ENCODE measurements at places on chromosomes 3 and 15.

DNA sequence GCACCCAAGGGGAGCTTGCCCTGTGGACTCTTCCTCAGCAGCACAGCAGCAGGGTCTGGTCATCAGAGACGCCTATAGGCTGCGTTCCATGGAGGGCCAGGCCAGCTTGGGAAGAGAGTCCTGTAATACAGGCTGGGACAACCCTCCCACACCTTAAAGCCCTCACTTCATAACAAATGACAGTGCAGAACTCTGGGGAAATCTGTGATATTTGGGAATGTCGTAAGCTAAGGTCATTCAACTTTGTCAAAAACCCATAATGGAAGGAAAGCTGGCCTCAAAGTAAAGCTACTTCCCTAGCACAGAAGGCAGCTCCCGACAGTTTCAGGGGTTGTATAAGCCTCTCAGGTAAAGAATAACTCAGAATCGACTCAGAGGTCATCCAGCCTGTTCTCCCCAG, 133.1 kb downstream of the MEGF11 start:
- DNase-seq, result no peak

- no peak for DNase-seq
These were observed 39.8 kb downstream of the GYG1 start for GRCh38 chr3:149031096-149031495.

- no peak for DNase-seq
These were observed 5.3 kb upstream of the SPESP1 start for GRCh38 chr15:68924866-68925560.

DNA sequence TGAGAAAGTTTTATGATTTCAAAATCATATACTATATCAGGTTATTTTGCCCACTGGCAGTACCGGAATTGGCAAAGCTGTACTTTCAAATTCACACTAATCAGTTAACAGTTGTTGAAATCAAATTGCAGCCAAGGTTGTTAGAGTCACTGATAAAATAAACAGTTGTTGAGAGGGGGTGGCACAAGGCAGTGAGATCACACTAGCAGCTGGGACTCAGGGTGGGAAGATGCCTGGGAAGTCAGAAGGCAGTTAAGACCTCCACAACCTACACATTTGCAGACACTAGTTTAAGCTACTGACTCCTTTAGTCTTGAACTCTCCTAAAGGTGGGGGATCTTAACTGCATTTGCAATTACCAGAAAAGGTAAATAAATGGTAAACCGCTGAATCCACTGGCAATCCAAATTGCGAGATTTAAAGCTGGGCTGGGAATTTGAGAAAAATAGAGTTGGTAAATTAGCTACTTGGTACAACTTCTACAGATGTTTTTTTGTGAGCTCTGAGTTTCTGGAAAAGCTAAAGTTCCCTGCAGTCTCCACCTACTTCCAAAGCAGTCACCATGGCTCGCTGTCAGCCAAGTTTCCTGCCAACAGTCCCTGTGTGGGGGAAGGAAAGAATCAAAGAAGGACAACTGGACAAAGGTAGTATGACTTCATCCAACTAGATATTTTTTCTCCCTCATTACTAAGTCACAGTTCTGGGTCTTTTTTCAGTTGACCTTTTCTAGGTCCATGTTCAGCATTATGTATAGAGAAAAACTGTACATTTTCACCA, 105.7 kb downstream of the ZNF385D start:
- DNase-seq, result no peak

DNA sequence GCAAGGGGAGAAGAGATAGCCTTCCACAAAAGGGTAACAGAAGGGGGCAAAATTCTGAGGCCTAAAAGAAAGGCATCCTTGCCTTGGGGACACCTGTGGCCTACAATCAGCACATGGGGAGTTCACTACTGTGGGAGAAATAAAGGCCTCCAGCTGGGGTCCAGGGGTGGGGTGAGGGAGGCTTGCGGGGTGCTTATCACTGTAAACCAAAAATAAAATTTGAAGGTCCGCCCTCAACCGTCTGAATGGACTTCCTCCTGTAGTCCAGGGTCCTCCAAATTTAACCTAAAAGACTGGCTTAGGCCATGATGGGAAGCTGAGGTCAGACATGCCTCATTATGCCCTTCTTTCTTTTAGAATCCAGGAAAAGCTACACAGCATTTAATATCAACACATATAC, 2.1 kb upstream of the POLR2M start:
- DNase-seq, result no peak

DNA sequence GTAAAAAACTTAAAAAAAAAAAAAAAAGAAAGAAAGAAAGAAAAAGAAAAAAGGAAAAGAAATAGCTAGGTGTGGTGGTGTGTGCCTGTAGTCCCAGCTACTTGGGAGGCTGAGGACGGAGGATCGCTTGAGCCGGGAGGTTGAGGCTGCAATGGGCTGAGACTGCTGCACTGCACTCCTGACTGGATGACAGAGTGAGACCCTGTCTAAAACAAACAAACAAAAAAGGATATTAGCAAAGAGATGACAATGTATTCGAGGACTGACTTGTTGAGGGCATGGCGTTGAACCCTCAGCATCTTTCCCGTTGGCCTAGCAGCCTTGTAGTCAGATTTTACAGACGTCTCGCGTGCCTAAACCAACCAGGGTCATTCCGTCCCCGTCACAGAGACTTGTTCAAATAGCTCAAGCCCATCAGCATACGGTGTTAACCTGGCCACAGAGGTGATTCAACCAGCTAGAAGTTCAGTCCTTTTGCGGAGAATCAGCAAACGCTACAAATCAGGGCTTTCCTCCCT, 528 bp upstream of the NIT2 start:
- peak; percentile 64 for DNase-seq

DNA sequence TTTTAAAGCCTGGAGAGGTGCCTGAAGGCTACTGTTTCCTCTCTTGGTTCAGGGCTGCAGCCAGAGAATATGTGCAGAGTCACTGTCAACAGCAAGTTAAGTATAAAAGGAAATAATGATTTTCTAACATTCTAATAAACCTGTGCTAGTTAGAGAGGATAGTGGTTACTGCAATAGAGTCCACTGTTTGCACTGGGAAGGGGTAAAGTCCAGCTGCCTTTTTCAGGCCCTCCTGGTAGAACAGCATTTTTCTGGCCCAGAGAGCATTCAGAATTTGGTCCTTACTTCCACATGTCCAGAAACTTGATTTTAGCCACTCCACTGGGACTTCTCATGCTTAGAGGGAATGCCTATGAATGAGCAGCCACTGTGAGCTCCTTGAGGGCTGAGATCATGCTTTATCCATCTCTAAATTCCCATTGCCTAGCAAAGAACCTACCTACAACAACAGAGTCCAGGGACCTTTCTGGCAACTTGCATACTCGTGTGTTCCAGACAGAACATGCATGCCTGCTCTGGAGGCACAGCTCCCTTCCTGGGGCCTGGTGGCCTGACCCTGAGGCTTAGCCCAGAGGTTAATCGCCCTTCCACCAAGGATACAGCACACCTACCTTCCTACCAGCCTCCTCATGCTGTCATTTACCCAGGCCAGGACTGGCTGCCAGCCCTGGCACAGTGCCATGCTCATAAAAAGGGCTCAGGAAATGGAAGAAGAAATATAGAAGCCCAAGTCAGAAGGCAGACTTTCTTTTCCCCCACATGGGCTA, 50.3 kb upstream of the ATP13A3 start:
- no peak for DNase-seq

DNA sequence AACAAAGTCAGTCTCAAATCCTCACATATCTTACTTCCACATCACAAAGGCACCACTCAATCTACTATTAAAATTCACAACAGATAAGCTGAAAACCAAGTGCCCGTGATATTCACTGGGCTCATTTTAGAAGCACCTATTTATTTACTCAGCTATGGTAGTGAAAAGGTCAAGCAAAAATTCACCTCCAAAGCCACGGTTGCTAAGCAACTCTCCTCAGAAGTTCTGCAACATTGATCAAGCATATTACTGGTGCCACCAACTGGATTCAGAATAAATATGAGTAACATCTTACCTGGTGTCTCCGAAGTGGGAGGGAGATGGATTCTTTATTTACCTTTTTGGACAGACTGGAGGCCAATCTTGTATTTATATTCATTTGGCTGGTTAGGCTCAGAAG, 714.8 kb downstream of the FHIT start:
- peak; percentile 41 for DNase-seq

GRCh38 chr3:81195478-81195877, 566.0 kb downstream of the GBE1 start:
- DNase-seq, result no peak

GRCh38 chr3:6878731-6879130, 17.8 kb downstream of the GRM7 start:
- DNase-seq, result no peak

- no peak for DNase-seq
These were observed 32.4 kb upstream of the SACM1L start for GRCh38 chr3:45656575-45657363.

- no peak for DNase-seq
These were observed 135.6 kb upstream of the SUCLG2 start for GRCh38 chr3:67790043-67790442.

DNA sequence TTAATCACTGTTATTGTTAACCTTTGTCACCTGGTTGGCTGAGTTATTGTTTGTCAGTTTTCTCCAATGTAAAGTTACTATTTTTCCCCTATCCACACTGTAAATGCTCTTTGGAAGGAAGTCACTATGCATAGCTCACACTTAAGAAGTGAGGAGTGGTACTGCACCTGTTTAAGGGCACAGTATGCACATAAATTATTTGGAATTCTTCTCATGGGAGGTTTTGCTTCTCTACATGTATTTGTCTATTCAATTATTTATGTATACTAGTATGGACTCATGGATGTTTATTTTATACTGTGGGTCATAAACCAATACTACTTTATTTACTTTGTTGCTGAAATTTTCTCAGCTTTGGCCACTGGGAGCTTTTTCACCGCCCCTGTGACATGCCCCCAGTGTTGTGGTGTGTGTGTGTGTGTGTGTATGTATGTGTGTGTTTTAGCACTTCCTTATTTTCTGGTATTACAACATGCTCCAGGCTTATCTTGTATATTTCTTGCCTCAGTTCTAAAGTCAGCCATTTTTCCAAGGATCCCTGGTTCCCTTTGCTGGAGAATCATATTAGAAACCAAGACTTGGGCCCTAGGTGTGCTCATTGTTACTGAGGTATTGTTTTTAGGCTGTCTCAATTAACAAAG, 290.5 kb downstream of the KBTBD8 start:
- DNase-seq, result no peak

DNA sequence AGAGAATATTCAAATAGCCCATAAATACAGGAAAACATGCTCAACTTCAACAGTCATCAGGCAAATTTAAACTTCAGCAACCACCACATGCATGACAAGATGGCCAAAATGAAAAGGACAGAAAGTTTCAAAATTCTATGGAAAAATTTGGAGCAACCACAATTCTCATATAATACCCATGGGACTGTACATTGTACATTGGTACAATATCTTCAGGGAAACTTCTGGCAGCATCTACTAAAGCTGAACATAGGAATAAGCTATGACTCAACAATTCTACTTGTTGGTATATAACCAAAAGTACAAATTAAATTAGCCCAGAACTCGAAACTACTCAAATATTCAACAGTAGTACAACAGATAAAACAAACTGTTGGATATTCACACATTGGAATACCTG, 847.6 kb downstream of the TBL1XR1 start:
- no peak for DNase-seq

DNA sequence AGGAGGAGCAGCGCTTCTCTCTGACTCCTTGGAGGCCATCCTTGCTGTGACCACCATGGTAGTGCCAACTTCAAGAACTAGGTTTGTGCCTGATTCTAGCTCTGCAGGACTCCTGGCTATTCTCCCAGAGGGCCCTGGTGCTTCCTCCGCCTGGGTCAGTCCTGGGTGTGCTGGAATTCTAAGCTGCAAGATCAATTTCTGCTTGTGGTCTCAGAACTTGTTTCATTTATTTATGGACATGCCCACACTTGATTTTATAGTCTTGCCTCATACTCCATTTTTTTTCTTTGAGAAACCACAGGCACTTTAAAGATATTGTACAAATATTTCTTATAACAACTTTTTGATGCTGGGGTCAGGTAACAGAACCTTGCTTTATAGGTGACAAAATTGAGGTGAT, 87.6 kb downstream of the PDCD6IP start:
- DNase-seq, result no peak

DNA sequence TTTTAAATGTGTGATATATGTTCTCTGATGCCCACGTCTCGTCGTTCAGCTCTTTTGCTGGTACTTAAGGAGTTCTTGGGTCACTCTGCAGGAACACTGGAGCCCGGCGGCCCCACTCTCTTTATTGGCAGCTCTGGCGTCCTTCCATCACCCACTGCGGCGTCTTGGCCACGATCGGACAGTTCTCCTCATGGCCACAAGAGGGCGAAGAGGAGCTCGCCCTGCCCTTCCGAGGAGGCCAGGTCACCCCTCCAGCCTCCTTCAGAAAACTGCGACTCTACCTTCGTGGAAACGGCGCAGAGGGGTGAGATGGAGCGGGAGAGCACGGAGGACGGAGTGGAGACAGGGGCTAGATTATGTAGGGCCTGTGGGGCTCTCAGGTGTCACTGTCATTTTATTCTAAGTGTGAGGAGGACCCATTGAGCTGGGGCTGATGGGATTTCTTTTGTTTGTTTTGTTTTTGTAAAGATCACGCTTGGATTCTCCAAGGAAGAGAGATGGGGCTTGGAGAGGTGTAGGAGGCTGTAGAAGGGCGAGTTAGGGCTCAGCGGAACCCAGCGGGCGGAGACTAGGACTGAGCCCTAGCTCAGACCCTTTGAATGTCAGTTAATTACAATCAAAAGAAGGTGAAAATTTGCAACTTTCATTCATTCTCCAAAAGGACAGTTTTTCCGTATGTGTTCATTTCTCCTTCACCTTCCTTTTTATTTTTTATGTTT, 28.0 kb upstream of the GABRA5 start:
- DNase-seq, result no peak

DNA sequence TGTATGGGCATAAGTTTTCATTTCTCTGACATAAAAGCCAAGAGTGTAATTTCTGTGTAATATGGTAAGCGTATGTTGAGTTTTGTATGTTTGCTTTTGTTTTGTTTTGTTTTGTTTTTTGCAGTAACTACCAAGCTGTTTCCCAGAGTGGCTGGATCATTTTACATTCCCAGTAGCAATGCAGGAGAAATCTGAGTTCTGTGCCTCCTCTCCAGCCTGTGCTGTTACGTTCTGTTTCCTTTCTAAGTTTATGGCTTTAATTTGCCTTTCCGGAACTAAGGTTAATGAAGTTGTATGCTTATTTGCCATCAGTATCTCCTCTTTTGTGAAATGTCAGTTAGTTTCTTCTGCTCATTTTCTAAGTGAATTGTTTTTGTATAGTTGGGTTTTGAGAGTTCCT, 307.8 kb downstream of the GABRG3 start:
- no peak for DNase-seq

DNA sequence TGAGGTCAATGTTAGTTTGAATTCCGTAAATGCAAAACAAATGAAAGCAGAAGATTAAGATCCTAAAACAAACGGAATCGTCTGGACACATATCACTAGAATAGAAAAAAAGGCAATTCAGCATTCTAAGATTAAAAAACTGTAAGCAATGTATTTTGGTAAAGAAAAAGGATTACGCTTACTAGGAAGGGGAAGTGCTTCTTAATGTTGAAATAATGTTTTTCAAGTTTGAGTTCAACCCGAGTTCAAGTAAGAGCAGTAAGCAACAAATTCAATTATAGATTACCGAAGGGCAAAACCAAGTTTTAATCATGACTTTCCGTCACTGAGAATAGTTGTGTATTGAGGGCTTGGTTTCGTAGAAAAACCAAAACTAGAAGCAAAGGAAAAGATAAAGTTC, 637 bp downstream of the CIP2A start:
- DNase-seq, result no peak
